ENCODE measurements at places on chromosomes 1 and 21.

DNA sequence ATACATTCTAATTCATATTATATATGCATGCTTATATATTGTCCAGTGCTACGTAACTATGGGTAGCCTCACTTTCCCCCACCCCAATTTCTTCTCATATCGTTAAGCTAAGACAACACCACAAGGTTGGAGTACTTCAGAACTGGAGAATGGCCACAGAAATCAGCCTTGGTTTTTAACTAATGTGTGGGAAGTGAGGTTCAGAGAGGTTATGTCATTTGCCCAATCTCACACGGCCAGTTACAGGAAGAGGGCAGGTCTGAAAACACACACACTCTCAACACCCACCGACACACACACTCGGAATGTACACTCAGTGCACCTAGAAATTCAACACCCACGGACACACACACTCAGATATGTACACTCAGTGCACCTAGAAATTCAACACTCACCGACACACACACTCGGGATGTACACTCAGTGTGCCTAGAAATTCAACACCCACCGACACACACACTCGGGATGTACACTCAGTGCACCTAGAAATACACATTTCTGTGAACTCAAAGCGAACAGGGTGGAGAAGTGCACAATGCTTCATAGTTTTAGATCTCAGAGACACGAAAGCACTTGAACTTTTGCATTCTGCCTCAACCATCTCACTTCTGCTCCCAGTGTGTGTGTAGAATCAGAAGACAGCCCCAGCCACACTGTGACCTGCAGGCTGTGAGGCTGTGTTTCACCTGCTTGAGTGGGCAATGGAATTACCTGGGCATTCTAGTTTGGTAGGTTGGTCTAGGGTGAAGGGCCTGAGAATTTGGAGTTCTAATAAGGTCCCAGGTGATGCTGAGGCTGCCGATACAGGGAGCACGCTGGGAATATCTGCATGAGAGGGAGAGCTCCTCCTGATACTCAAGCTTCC is 170.4 kb downstream of the CLIC6 start:
- DNase-seq = no peak

DNA sequence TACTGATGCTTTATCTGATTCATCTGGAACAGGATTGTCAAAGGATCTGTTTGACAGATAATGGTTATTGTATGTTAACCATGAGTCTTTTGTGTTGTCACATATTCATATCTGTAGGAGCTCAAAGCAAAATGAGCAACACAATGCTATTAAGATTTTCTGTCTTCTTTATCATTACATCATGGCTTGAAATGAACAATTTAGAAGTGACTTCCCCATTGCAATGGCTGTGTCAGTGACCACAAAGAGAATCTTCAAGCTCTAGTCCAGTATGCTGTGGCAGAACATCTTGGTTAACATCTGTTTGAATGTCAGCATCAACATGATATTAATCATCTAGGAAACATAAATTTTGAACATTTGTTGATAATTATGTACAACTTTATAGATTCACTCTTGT is 1148.5 kb downstream of the PLA2G4A start:
- no peak for DNase-seq

- no peak for DNase-seq
These were observed 47.7 kb downstream of the PARP1 start for GRCh38 chr1:226360106-226360746.

- DNase-seq = no peak
These were observed 14.2 kb upstream of the MCOLN3 start for GRCh38 chr1:85062425-85063026.

DNA sequence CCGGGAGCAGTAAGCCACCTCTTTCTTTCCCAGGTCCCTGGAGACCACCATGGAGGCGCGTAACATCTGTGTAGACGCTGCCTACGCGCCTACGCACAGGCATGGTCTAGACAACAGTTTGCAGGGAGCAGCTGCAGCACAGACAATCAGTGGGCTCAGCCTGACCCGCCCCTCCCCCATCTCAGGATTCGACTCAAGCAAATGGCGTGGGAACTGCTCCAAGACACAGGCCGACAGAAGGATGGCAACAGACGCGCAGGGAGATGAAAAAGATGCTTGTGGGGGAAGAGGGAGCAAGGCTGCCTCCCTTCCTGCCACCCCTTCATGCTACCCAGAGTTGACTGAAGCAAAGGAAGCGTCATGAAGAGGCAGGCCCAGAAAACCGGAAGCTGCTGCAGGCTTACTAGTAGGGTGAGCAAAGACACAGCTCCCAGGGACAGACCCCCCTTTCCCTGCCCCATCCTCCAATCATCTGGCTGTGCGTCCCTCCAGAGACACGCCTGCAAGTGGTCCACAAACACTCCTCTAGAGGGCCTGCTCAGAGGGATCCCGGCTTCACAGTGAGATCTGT is 19.5 kb downstream of the STK40 start:
- DNase-seq = no peak

GRCh38 chr1:69991644-69992043 is 213.7 kb downstream of the LRRC40 start:
- no peak for DNase-seq

DNA sequence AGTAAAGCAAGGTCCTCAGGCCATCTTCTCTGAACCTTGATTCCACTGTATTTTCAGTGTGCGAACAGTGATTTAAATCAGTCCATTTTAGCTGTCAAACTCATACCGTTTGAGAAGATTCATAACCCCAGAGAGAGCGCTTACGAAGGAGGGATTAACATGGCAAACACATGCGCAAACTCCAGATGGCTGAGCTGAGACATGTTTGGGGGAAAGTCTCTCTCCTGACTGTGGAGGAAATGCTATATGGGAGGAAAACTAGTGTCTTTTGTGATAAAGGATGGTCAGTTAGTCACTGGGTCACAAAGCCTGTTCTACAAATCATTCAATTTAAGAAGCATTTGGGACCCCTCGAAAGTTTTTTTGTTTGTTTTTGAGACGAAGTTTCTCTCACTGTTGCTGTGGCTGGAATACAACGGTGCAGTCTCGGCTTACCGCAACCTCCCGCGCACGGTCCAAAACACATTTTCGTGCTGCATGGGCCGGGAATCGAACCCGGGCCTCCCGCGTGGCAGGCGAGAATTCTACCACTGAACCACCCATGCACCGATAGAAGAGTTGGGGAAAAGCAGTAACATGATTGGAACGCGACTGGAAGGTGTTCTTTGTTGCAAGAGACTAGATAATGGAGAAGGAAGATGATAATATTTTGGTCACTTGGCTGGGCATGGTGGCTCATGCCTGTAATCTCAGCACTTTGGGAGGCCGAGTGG is 58.4 kb upstream of the CXADR start:
- peak; percentile 54 for DNase-seq

- DNase-seq = no peak
These were observed 83.3 kb downstream of the MPZL1 start for GRCh38 chr1:167805041-167805556.

GRCh38 chr1:192100686-192101468 is 57.4 kb upstream of the RGS18 start:
- no peak for DNase-seq

- no peak for DNase-seq
These were observed 95.8 kb downstream of the CDC7 start for GRCh38 chr1:91596474-91596873.

DNA sequence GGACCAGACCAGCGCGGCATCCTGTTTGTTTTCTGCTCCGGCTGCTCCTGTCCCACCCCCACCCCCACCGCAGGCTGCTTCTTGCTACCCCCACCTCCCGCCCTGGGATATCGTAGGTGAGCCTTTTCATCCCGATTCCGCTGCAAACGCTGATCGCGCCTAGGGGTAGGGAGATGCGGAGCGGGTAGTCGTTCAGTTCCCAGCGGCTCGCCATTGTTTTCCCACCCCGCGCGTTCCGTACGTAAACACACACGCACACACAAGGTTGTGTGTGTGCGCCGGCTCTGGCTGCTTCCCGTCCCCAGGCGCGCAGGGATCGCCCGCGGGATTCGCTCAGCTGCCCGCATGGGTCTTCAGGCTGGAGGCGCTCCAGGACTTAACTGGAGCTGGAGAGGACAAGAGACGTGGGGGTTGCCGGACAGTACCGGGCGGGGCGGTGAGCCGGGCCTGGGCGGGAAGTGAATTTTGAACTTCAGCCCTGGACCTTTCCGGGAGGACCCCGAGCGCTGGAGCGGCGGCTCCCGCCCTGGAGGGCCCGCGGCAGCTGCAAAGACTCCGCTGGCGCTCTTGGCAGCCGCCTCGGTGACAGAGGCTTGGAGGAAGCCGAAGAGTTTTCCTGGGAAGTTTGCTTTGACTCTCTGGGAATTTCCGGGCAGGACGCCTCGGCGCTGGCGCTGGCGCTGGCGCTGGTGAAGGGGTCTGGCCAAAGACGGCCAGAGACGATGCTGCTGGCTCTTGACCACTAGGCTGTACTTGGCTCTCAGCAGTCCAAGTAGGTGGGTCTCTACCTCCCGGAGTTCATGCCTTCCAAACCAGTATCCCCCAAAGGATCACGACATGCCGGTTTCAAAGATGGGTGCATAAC is 1.6 kb downstream of the SOX13 start:
- no peak for DNase-seq

GRCh38 chr1:171017426-171017825 is 73.3 kb upstream of the FMO3 start:
- DNase-seq = no peak

GRCh38 chr1:52567943-52568342 is 15.1 kb upstream of the TUT4 start:
- DNase-seq = no peak

GRCh38 chr1:179883040-179883744 is 1.1 kb downstream of the TOR1AIP1 start:
- DNase-seq = no peak

- no peak for DNase-seq
These were observed 2.0 kb downstream of the C1orf232 start for GRCh38 chr1:26166719-26167281.

GRCh38 chr1:65817891-65818290 is 25.2 kb downstream of the PDE4B start:
- no peak for DNase-seq

DNA sequence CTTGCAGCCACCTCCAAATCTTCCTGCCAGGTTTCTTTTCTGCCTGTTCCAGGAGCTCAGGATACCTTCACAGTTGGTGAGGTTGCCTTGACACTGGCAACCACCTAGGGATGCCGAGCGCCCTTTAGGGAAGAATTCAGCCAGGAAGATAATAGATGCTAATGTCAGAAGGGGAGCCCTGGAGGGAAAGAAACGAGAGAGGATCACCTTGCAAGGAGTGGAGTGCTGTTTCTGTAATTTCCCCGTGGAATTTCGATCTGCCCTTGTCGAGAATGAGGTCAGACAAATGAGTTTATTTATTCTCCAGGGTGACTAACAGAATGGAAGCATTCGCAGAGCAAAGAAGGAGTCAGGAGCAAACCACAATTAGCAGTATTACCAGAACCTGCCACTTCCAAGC is 315.8 kb upstream of the KAZN start:
- no peak for DNase-seq

DNA sequence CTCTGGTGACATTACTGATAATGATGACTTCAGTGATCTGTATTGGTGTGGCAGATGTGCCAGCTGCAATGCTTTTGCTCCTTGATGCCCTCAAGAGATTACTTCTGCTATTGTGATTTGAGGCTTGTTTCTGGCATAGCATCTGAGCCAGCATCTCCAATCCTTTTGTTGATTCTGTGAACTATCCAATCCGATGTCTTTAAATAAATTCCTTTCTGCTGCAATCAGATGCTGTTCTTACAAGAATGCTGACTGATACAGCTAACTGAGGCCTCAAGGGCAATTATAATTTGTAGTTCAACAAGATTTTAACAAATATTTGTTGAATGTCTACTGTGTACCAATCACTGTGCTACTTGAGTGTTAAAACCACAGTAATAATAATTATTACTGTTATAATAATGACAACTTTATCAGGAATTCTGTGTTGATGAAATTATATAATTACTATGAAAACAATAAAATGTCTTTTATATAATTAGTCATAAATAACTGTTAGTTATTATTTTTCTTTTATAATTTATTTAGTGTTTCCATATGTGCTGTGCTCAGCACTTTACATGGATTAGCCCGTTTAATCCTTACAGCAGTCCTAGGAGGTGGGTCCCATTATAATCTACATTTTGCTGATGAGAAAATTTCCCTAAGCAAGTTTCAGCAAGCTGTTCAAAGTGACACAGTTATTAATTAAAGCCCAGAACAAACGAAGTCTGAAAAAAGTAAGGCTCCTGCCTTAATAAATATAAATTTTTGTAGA is 308.2 kb downstream of the BRINP3 start:
- DNase-seq = no peak

DNA sequence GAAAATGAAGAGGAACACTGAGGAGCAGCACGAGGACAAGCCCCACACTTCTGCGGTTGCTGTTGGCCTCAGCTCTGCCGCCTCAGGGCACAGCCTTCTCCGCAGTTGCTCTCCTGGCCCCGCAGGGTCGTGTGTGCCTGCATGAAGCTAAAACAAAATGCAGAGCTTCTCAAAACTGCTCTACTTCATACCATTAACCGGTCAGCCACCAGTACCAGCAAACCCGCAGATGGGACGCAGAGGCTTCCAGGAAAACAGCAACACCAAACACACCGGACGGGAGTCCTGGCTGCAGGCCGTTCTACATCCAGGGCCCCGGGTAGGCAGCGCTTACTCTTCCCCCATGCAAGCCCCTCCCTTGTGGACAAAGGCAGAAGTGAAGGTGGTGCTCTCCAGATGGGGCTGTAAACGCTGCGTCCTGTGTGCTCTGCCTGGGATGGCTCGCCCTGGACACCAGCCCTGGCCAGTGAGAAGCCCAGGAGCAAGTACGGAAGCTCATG is 7.1 kb upstream of the C1orf159 start:
- DNase-seq = no peak

DNA sequence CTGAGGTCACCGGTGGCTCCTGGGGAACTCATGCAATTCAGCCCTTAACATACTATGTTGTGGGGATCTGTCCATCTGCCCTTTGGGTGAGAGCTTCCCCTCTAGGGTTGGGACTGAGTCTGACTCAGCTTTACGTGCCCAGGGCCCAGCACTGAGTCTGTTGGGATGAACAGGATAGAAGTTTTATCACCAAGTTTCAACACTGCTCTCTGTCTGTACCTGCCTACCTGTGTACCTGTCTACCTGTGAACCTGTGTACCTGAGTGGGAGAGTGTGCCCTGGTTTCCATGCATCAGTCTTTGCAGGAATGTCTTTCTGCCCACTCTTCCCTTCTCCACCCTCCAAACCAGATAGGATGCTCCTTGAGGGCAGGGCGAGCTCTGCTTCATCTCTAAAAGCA is 90.6 kb upstream of the POU3F1 start:
- no peak for DNase-seq

DNA sequence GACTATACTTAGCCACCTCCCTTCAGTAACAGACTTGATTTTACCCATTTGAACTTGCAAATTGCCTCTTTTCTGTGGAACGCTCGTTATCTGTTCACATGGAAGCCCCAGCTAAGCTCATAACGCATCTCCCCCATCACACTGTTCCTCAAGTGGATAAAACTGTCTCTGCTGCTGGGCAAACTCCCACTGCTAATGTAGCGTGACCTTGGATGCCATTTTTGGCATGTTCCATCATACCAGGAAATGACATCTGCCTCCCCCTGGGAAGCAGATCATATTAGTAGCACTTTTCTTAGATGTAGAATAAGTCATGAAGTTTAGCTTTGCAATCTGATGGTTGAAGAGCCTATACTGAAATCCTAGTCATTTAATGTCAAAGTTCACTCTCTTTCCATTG is 528.7 kb upstream of the PLXNA2 start:
- DNase-seq = no peak

DNA sequence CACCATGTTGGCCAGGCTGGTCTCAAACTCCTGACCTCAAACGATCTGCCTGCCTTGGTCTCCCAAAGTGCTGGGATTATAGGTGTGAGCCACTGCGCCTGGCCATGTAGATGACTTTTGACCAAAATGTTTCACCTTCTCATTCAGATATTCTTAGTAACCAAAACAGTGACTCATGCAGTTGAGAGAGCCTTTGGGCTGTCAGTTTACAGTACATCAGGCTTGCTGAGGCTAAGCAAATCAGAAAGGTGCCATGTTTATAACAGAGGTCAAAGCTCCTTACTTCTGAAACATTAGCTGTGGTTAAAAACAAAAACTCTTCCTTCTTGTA is 21.0 kb downstream of the CNIH4 start:
- DNase-seq = no peak

Data from activated T-cell treated with anti-CD3 and anti-CD28 coated beads for 48 hours (primary cell).